ENCODE measurements at places on chromosomes 3 and 15. TPM values are rescaled to one million over a fixed set of nuclear protein-coding genes. Genes with fewer than 3 reads are reported as not detected.

The HRG gene
- not detected for total RNA-seq

The GRK7 gene
- total RNA-seq = not detected

The FMN1 gene
- total RNA-seq = 0.05 TPM

DNA sequence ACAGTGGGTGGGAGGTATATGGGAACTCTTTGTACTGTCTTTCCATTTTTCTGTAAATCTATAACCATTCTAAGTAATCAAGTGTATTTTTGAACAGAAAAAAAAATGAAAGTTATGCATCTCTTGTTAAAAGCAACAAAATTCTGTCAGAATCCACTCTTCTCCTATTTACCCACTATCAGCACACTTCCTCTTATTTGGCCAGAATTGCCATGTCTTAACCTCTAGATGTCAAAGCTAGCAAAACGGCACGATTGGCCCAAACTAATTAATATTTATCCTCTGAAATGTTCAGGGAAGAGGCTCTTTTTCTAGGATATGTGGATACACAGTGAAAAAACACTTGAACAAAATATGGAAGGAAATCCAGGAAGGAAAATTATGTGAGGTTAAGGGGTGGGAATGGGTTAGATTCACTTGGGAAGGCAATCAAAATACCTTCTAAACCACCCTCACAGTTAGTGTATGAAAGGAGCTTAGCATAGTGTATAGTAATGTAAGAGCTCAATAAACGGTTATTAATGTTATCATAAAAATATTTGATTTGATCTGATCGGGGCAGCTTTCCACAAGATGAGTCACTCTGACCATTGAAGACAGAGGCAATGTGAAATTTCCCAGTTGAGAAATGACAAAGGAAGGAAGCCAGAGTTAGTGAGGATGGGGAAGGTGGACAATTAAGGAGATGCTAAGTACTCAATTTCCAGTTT is 20.1 kb upstream of the TGFBR2 start:
- no peak for DNase-seq

DNA sequence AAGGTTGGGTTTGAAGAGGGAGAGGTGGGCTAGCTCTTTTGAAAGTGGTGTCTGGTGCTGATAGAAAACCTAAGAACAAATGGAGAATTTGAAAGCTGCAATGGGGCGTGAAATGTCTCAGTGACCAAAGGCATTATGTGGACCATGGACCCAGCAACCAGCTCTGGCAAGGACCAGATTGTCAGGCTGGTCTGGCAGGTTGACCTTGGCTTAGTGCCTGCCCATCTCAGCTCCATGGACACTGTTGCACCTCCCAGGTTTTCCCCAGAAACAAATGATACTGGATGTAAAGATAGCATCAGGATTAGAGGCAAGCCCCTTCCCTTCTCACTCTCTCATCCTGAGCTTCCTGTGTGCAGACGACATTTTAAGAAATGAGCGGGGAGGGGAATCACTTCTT is 302.9 kb upstream of the LRRFIP2 start:
- no peak for DNase-seq

GRCh38 chr3:64666171-64666588 is 21.6 kb downstream of the ADAMTS9 start:
- DNase-seq = no peak

- no peak for DNase-seq
Measured at GRCh38 chr15:100942656-100943425, 23.7 kb downstream of the LRRK1 start.

DNA sequence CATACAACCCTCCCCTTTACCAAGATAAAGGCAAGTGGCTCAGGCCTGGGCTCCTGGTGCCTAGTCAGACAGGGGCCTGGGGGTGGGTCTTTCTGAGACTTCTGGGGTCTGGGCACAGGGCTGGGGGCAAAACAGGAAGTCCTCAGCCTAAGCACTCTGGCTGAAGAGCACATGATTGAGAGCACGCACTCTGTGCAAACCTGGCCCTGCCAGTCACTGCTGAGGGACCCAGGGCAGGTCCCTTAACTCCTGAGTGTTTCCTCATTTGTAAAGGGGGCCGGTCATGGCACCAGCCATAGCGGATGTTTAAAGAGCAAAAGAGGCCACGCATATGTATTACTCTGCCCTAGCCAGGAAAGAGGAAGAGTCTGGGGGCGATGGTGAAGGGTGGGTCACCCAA is 16.0 kb downstream of the TKT start:
- DNase-seq = no peak

- DNase-seq = no peak
Measured at GRCh38 chr15:51856714-51857380, 27.4 kb downstream of the TMOD3 start.

DNA sequence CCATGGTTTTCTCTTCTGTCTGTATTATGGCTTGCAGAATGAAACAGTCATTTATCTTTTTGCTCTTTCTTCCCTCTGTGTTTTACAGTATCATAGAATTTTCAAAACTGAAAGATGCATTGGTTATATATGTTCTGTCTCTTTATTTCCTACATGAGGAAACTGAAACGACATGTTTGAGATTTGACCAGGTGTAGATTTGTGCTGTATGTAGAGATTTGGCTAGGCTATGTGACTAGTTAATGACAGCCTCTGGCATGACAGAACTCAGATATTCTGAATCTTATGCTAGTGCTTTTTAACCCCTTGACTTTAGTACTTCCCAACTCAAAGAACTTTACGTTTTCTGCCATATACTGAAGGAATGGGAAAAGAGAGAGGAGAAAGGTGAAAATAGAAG is 151.0 kb downstream of the TCF12 start:
- no peak for DNase-seq

Measured in activated CD4-positive, alpha-beta memory T cell treated with anti-CD3 and anti-CD28 coated beads for 36 hours (primary cell).